ENCODE measurements at places on chromosomes 5 and 9.

DNA sequence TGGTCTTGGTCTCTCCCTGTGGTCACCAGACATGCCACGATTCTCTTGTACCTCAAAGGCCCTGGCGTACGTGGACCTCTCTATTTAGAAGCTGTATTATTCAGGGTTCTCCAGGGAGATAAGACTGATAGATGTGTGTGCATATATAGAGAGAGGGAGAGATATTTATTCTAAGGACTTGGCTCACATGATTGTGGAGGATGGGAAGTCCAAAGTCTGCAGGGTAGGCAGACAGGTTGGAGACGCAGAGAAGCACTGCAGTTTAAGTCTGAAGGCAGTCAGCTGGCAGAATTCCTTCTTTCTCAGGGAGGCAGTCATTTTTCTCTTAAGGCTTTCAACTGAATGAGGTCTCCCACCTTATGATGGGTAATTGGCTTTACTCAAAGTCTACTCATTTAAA lies 16.3 kb downstream of the C9orf57 start:
- DNase-seq = no peak

- DNase-seq = peak; percentile 95
These were observed 11.9 kb downstream of the EEIG1 start for GRCh38 chr9:127968700-127969383.

DNA sequence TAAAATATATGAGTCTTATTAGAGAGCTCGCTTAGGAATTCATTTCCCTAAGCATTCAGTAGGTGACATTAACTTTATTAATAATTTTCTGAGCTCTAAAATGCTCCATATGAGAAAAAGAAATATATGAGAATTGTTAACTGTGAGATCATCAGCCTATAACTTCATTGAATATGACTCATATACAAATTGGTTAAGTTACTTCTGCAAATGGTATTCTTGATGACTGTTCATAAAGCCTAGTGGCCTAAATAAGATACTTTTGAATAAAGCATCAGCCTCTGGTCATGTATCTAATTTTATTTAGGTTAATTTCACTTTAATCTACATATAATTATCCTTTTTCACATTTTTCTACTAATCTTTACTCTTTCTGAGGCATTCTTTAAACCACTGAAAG lies 710.2 kb upstream of the ACO1 start:
- DNase-seq = peak; percentile 56

GRCh38 chr5:64838803-64839202 lies 70.1 kb downstream of the CWC27 start:
- DNase-seq = peak; percentile 38

DNA sequence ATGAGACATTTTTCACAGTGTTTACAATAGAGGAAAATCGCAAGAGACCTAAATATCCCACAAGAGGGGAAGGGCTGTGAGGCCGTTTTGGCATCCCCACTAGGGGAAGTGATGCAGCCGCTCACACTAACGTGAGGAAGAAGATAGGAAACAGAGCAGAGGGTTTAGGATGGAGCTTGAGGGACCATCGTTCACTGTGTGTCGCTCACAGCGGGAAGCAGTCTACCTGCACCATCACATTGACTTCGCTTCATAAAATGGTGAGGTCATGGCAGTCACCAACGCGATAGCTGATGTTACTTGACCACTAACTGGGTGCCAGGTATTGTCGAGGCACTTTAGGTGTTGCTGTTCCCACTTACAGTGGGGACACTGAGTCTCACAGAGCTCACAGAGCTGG lies 35.6 kb downstream of the PRRX2 start:
- DNase-seq = no peak

DNA sequence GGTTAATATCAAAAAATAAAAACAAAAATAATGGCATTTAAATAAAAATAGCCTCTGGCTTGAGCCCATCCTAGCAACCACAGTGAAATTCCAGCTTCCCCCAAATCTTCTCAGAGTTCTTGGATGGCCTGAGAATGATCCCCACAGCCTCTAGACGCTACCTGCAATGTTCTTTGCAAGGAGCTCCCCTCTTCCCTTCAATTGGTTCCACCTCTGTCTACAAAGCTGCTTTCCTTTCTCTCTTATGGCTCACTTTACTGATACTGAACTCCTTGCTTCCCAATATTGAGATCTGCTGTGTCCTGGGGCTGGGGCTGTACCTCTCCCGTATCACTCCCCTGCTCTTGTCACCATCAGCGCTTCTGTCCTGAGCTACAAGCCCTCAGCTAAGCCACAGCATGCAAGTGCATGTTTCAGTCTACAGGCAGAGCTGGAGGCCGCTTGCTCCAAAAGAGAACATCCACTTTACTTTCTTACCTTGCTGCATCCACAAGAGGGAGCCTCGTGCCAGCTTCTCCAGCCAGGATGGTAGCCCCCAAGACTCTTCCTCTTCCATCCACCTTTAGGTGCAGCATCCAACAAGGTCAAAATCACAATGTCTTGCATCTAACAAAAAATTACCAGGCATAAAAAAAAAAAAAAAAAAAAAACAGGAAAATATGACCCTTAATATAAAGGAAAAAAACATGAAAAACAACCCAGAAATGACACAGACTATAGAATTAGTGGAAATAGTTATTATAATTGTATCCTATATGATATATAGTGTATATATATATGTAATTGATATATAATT lies 57.4 kb upstream of the PRSS3 start:
- DNase-seq = peak; percentile 72

DNA sequence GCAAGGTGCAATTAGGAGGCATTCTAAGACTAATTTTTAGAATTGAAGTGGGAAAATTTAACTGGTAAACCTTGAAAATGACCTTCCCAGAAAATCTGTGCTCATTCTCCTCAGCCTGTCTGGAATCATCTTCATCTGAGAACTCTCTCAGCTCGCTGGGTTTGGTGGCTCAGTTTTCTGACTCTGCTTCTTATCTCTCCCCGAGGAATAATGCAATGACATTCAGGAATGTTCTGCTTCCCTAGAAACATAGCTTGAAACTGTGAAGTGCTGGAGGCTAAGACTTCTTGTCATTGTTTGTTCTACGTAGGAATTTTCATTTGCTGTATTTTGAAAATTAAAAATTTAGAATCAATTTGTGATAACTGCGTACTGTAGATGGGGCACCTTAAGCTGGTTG lies 86.6 kb downstream of the KCNN2 start:
- no peak for DNase-seq
